ENCODE measurements at places on chromosomes 2 and 18. TPM values are rescaled to one million over a fixed set of nuclear protein-coding genes. Genes with fewer than 3 reads are reported as not detected.

The RRM2 gene
- total RNA-seq: 7.8 TPM

The HOXD12 gene
- total RNA-seq: not detected

The FTCDNL1 gene
- total RNA-seq: 1.0 TPM

The SULT1C4 gene
- total RNA-seq: 12.5 TPM

The SERPINB13 gene
- not detected for total RNA-seq

The BCL2L11 gene
- 6.3 TPM for total RNA-seq

The CIB4 gene
- total RNA-seq: not detected

The CERKL gene
- total RNA-seq: not detected

The GATA6 gene
- total RNA-seq: 2.6 TPM

The LIMS3 gene
- 1.6 TPM for total RNA-seq

The SOX11 gene
- 18.3 TPM for total RNA-seq

The WDR43 gene
- 39.1 TPM for total RNA-seq

The LOXL3 gene
- total RNA-seq: 8.4 TPM

The SYT4 gene
- total RNA-seq: not detected

The HOXD4 gene
- 1.0 TPM for total RNA-seq

The C2orf66 gene
- not detected for total RNA-seq

The FAM110C gene
- total RNA-seq: under 0.01 TPM

The HDLBP gene
- 473 TPM for total RNA-seq

The CHST10 gene
- 12.5 TPM for total RNA-seq

The HOXD11 gene
- total RNA-seq: not detected

The C2orf15 gene
- not detected for total RNA-seq

The IER3IP1 gene
- total RNA-seq: 16.2 TPM

The SLC9A4 gene
- not detected for total RNA-seq

The TPO gene
- not detected for total RNA-seq

The M1AP gene
- total RNA-seq: not detected

The ZNF519 gene
- 6.3 TPM for total RNA-seq

The IMMT gene
- 43.8 TPM for total RNA-seq

The DCDC2C gene
- not detected for total RNA-seq

The KCNS3 gene
- 12.5 TPM for total RNA-seq

The ATOH8 gene
- total RNA-seq: 8.4 TPM

The IL1F10 gene
- total RNA-seq: not detected

The BUB1 gene
- 7.8 TPM for total RNA-seq

The MRO gene
- 3.1 TPM for total RNA-seq

The IL1A gene
- total RNA-seq: not detected

The ESPNL gene
- 1.6 TPM for total RNA-seq

The SGPP2 gene
- total RNA-seq: not detected

The TTN gene
- total RNA-seq: 2,245 TPM

The OTOF gene
- total RNA-seq: 5.2 TPM

The TMEM37 gene
- 2.1 TPM for total RNA-seq

The TMEM198 gene
- 2.1 TPM for total RNA-seq

The TFCP2L1 gene
- total RNA-seq: under 0.01 TPM

The SAG gene
- not detected for total RNA-seq

The SLC4A5 gene
- 2.6 TPM for total RNA-seq

The HOXD10 gene
- total RNA-seq: 0.52 TPM

The EGR4 gene
- not detected for total RNA-seq

The GNLY gene
- not detected for total RNA-seq

The MSTN gene
- 18.8 TPM for total RNA-seq

The TMEM247 gene
- total RNA-seq: not detected

The LRP1B gene
- total RNA-seq: 2.6 TPM

The ATP8B1 gene
- total RNA-seq: 4.7 TPM

The MARCO gene
- 0.52 TPM for total RNA-seq

The WDSUB1 gene
- total RNA-seq: 10.4 TPM

The PJVK gene
- total RNA-seq: 1.6 TPM

The ANTXR1 gene
- 86.6 TPM for total RNA-seq
